T1000 (cell line): ENCODE measurements at places on chromosomes 5 and 9.

DNA sequence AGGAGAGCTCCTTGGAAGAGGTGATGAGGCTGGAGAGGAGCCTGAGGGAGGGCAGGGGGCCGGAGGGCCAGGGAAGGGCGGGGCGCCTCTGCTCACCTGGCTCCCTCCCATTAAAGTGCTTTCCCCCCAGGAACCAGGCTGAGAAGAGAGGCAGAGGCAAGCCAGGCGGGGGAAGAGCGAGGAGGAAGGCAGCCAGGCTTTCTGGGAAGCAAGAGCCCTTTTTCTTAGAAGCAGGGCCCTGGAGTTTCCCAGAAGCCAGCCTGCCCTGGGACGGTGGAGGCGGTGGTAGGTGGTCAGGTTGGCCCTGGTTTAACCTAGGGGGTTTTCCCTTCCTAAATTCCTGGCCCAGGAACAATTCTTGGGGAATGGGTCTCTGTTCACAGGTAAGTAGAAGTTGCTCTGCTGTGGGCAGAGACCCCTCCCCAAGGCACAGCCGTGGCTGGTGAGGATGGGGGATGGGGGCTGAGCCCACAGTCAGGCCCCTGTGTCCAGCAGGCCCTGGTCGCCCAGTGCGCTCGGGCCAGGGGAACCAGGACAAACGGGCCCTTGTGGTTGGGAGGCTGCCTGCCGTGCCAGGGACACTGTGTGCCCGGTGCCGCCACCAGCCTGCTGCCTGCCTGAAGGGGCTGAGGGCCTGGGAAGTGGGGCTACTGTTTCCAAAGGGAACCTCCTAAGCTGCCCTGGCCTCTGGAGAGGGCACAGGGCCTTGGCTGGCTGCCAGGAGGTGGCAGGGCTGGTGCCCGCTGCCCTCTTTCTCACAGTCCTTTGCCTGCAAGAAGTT is 16.6 kb upstream of the RALGDS start:
- DNase-seq, result no peak

- DNase-seq, result no peak
Measured at GRCh38 chr9:37324261-37324683, 98.2 kb upstream of the GRHPR start.

- no peak for DNase-seq
Measured at GRCh38 chr9:128384801-128385495, 13.8 kb downstream of the URM1 start.

GRCh38 chr9:114774524-114774923 is 31.3 kb downstream of the TNFSF15 start:
- DNase-seq, result no peak

DNA sequence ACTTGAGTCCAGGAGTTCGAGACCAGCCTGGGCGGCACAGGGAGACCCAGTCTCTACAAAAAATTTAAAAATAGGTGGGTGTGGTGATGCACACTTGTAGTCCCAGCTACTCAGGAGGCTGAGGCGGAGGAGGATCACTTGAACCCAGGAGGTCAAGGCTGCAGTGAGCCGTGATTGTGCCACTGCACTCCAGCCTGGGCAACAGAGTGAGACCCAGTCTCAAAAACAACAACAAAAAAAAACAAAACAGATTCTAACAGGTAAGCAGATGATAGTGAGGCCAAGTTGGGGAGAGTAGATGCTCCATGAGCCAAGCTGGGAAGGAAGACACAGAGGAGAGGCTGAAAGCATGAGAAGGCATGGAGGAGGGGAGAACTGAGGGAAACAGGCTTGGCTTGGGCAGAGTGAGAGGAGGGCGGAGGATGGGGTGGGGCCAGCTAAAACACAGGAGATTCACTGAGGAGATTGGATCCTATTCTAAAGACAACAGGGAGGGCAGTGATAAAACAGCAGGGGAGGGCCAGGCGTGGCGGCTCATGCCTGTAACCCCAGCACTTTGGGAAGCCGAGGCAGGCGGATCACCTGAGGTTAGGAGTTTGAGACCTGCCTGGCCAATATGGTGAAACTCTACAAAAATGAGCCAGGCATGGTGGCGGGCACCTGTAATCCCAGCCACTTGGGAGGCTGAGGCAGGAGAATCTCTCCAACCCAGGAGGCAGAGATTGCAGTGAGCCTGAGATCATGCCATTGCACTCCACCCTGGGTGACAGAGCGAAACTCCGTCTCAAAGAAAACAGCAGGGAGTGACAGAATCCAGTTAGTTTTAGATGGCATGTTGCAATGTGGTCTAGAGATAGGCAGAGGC is 8.4 kb downstream of the RPS14 start:
- no peak for DNase-seq

- no peak for DNase-seq
Measured at GRCh38 chr5:32503261-32503660, 58.7 kb upstream of the ZFR start.

DNA sequence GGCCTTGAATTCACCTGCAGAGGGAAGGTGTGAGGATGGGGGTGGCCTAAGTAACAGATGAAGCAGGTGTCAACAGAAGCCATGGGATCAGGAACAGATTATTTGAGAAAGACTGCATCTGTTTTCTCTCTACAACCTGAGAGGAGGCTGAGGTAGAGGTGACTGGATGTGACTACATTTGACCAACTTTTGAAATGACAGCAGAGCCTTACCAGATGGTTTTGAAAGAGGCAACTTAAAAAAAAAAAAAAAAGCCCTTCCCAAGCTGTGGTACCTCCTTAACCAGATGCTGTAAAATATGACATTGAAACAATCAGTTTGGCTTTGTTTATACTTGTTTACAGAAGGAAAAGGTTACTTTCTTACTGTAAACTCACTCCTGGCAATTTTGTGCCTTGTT is 108.6 kb downstream of the TRIO start:
- DNase-seq, result no peak

DNA sequence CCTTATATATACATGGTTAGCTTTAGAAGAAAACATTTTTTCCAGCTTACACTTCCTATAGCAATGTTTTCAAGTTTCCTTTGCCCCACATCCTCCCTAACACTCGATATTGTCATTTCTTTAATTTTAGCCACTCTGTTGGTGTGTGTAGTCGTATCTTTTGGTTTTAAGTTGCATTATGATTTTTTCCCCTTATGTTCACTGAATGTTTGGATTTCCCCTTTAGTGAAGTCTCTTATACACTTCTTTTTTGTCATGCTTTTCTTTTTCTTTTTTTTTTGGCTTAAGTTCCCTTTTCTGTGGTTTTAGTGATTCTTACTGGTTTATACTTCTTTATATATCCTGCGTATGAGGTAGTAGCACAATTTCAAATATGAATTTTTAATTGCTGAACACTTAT is 58.8 kb downstream of the KDM4C start:
- DNase-seq, result no peak

GRCh38 chr9:121489344-121489743 is 10.3 kb downstream of the GGTA1 start:
- no peak for DNase-seq

- DNase-seq, result no peak
Measured at GRCh38 chr5:135030123-135030955, 3.7 kb downstream of the PITX1 start.

DNA sequence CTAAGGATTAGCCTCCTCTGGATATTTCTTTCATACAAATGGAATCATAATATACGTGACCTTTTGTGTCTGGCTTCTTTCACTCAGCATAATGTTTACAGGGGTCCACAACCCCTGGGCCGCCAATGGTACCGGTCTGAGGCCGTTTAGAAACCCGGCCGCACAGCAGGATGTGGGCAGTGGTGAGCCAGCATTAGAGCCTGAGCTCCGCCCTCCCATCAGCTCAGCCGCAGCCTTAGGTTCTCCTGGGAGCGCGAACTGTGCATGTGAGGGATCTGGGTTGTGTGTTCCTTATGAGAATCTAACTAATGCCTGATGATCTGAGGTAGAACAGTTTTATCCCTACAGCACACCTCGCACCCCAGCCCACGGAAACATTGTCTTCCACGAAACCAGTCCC is 229.7 kb downstream of the ICE1 start:
- DNase-seq, result no peak

DNA sequence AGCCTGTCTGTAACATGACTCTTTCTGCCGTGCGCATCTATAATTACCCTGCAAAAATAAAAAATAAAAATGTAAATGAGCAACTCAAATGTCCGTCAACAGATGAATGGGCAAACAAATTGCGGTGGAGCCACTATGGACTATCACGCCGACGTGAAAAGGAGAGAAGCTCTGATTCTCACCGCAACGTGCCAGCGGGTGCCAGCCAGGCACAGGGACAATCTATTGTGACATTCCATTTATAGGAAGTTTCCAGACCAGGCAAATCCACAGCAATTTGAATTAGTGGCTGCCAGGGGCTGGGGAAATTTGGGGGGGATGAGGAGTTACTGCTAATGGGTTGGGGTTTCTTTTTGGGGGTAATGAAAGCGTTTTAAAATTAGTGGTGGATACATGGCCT is 96.8 kb downstream of the VAV2 start:
- no peak for DNase-seq

GRCh38 chr5:60399507-60399906 is 300.5 kb downstream of the DEPDC1B start:
- DNase-seq, result no peak

- no peak for DNase-seq
Measured at GRCh38 chr9:138007566-138007917, 130.0 kb downstream of the CACNA1B start.

DNA sequence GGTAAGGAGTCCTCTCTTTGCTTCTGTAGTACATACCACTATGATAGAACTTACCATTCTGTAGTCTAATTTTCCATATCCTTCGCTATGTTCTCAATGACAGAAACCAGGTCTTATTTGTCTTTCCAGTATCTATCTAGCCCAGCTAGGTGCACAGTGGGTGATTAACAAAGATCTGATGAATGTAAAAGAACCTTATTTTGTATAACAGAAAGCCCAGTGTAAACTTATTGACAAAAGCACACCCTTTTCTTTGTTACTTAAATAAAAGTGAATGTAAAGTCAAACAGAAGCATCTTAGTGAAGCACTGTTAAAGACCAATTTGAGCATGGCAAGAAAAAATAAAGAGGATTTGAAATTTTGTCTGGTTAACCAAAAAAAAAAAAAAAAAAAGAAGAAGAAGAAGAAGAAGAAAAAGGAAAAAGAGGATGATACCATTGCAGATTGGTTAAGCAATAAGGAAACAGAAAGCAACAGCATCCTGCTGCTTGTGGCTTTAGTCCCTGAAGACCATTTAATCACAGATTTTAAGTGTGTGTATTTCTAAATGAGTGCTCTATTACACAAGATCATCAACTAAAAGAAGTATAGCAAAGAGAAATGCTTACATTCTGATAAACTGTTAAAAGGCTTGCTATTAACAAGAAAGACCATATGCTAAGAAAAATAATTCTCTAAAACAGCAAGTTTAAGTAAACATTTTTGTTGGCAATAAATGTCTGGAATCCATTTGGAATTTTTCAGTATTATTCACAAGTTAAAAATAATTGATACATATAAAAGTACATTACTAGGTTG is 21.2 kb downstream of the MEGF9 start:
- no peak for DNase-seq

GRCh38 chr9:38227656-38228055 is 158.6 kb upstream of the SHB start:
- no peak for DNase-seq

- no peak for DNase-seq
Measured at GRCh38 chr9:132833550-132834121, 44.4 kb downstream of the AK8 start.

- no peak for DNase-seq
Measured at GRCh38 chr5:112697833-112698232, 39.9 kb upstream of the APC start.

DNA sequence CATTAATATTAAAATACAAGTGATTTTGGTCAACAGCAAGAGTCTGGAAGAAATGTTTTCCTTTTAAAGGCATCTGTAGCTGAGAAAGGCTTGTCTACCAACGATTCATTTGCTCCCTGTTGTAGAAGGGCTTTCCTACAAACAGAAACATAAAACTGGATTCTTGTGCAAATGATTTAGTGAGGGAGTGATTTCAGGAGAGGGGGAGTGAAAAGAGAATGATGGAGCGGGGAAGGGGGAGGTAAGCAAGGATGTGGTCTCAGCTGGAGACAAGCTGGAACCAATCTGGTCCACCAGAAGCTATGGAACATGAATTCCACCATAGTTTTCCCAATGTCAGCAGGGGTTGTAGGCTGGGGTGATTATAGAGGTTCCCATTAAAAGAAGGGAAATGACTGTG is 196.3 kb downstream of the FBXO4 start:
- no peak for DNase-seq

DNA sequence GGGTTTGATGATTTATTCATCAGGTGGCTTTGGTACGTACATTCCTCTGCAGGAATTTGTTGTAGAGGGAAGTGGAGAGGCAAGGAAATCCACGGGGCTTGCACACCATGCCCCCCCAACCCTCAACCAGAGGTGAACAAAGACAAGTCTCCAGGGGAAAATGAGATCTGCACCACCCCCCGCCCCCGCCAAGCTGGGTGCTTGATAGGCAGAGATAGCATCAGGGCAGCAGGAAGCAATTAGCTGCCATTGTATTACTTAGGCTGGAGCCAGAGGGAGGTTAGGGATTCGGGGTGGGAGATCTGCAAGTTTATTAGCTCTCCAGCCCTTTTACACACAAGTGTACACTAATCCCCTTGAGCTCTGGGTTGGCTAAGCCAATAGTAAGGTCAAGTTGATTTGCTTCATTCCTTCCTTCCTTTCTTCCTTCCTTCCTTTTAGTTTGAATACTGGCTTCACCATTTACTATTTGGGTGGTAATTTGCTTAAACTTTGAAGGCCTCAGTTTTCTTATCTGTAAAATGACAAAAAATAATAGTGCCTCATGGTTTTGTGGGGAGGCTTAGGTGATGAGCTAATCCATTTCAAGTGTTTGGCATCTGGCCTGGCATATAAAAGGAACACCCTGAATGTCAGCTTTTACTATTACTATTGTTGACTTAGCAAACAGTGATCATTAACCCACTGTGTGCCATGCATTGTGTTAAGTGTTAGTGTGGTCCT is 34.1 kb downstream of the SPRY4 start:
- DNase-seq, result no peak

DNA sequence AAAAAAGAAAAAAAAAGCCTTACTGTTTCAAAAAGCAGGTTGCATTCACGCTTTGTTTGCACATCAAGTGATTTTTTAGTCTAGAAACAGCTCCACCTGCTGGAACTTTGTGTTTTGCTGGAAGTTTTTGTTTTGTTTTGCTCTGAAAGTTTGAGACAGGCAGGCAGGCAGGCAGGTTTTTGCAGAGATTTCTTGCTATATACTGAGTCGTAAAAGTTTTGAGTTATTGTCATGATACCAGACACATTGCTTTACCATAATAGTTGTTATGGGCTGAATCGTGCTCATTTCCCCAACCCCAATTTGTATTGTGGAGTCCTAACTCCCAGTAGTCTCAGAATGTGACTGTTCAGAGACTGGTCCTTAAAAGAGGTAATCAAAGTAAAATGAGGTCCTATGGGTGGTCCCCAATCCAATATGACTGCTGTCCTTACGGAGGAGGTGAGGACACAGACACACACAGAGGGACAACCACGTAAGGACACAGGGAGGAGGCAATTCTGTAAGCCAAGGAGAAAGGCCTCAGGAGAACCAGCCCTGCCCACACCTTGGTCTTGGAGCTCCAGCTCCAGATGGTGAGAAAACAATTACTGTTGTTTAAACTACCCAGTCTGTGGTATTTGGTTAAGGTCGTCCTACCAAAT is 20.9 kb downstream of the OR2Y1 start:
- no peak for DNase-seq

- DNase-seq, result no peak
Measured at GRCh38 chr5:61622156-61622555, 290.1 kb downstream of the ZSWIM6 start.

- DNase-seq, result no peak
Measured at GRCh38 chr5:96663608-96664007, 1.4 kb downstream of the CAST start.
